ENCODE measurements at places on chromosomes 1 and 21.

DNA sequence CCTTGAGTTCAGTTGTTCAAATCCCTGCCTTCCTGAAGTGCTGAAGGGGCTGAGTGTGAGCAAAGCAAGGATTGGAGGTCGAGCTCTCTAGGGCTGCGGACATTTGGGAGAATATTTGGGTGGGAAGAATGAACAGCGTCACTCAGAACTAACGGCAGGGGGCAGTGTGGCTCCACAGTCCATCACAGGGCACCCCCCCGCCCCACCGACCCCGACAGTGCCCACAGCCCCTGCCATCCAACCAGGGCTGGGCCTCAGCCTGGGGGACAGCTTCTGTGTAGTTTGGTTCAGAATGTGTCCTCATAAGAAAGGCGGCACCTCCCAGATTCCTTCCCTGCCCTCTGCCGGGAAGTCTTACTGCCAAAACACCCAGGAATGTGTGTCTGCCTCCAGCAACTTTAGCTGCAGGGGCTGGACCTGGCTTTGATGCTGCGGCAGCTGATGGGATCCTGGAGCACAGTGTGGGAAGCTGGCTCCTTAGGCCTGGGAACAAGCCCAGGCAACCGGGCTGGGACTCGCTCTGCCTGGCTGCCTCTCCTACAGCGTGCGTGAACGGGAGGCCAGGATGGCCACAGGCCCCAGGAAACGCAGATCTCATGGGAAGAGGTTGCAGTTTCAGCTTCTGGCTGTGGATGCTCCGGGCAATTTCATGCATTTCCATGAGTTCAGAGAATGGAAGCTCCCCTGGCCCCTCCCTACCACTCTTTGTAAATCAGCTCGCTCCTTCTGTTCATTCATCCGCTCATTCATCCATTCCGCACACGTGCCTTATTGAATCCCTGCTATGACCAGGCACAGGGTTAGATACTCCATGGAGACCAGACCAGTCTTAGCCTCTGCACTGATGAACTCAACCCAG is 104.9 kb upstream of the TMPRSS2 start:
- DNase-seq = no peak

GRCh38 chr1:53415432-53415831 is 43.8 kb upstream of the DMRTB1 start:
- DNase-seq = no peak

DNA sequence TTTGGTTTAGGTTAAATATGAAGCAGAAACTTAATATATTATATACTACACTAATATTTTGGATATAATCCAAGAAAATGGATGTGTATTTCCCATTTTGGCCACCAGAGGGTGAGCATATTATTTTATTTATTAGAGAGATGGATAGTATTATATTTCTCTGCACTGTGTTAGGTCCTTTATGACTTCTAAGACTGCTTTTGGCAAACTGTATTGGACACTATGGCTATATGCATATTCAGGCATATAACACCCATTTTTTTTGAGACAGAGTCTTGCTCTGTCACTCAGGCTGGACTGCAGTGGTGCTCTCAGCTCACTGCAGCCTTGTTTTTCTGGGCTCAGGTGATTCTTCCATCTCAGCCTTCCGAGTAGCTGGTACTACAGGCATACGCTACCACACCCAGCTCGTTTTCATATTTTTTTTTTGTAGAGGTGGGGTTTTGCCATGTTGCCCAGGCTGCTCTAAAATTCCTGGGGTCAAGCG is 17.8 kb upstream of the PGM1 start:
- DNase-seq = no peak

GRCh38 chr1:3771108-3772026 is 1.2 kb upstream of the SMIM1 start:
- no peak for DNase-seq

DNA sequence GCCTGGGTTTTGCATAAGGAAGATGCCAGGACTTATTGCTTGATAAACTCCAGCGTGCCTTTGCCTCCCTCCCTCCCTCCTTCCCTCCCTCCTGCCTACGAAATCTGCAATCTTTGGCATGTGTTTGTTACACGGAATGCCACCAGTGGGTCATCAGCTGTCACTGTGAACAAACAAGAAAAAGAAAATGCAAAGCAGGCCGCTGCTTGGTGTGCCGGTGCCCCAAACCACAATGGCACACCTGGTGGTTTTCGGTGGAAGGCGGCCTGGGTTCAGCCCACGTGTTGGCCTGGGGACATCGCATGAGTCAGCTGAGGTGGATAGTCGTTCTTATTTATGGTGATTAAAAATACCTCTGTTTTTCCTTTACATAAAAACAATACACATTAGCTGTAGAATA is 16.3 kb upstream of the IFNLR1 start:
- DNase-seq = no peak

DNA sequence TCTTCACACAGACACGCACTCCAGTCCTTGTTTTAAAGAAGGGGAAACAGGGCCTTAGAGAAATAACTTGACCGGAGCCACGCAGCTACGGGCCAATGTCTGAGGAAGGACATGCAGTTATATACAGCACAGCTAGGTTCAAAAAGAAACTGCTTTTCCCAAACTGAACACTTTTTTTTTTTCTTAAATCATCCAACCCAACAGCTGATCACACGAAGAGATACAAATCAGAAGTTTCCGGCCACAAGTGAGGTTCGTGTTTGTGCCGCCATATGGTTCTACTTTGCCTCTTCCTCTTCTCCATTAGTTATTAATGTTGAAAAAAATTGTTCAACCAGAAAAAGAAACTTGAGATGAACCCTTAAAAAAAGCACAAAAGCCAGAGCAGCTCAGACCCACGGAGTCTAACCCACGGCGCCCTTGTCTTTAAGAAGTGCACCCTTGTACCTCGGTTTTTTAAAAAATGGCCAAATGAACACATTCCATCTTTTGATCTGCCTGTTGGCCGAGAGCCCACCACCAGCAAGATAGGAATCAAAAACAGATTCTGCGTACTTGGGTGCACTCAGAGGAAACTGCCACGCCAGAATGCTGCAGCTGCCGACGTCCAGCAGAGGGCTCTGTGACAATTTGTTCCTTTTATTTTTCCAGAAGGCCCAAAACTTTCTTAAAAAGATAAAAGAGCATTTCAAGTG is 78.9 kb downstream of the SLC66A1 start:
- peak; percentile 52 for DNase-seq

GRCh38 chr1:147586414-147586813 is 45.1 kb downstream of the BCL9 start:
- DNase-seq = no peak

DNA sequence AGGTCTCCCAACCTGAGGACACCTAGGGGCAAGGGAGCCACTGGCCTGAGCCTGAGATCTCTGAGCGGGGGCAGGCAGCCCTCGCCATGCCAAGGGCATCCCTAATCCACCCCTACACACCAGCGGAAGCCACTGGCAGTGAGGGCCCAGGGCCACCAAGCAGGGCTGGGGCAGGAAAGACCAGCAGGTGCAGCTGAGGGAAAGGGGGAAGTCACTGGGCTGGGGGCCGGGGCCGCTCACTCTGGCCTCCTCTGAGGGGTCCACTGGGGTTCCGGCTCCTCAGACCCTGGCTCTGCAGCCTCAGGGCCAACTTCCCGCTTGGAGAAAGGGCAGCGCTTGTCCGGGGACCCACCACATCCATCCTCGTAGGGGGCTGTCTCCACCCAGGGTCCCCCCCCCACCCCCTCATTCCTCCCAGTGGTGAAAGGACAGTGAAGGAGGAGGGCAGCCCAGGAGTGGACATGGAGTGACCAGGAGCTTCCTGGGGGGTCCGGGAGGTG is 42.5 kb upstream of the ACTRT2 start:
- no peak for DNase-seq

DNA sequence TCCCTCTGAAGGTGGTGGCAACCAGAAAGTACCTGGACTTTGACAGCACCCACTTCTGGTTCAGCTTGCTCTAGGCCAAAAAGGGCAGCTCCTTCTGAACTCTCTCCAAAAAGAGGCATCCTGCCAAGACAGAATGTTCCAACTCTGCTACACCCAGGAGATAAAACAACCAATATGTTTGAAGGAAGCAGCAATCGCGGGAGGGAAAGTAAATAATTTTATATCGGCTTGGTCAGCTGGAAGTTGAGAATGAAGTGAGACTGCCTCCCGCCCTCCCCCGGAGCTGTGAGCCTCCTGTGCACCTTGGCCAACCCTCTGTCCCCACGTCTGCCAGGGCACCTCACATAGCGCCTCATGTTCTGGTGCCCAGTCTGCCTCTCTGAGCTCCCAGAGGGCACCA is 130.3 kb upstream of the ATP1A1 start:
- DNase-seq = no peak

- no peak for DNase-seq
These were observed 79.9 kb downstream of the PRDM2 start for GRCh38 chr1:13779930-13780329.

GRCh38 chr1:20829531-20829930 is 42.4 kb upstream of the HP1BP3 start:
- no peak for DNase-seq

DNA sequence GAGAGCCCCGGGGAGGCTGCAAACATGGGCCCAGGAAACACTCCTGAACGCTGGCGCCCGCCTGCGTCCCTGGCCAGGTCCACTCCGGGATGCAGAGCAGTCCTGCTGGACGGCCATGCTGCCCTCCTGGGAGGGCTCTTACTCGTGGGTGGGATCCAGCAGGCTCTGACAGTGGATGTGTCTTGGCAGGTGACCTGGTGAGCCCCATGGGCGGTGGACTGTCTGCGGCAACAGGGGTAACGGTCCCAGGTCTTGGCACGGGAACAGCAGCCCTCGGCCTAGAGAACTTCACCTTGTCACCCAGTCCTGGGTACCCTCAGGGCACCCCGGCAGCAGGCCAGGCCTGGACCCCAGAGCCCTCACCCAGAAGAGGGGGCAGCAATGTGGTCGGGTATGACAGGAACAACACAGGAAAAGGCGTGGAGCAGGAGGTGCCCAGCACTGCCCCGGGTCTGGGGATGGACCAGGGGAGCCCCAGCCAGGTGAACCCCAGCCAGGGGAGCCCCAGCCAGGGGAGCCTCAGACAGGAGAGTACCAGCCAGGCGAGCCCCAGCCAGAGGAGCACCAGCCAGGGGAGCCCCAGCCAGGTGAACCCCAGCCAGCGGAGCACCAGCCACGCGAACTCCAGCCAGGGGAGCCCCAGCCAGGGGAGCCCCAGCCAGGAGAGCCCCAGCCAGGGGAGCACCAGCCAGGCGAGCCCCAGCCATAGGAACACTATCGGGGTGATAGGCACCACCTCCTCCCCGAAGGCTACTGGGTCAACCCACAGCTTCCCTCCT is 39.8 kb downstream of the UMODL1 start:
- no peak for DNase-seq

GRCh38 chr1:160711602-160712311 is at the start of gene CD48:
TSS of gene CD48 (minus strand) at chr1:160711822. CDS start at chr1:160711763, 59 bp downstream.
- peak; percentile 30 for DNase-seq

DNA sequence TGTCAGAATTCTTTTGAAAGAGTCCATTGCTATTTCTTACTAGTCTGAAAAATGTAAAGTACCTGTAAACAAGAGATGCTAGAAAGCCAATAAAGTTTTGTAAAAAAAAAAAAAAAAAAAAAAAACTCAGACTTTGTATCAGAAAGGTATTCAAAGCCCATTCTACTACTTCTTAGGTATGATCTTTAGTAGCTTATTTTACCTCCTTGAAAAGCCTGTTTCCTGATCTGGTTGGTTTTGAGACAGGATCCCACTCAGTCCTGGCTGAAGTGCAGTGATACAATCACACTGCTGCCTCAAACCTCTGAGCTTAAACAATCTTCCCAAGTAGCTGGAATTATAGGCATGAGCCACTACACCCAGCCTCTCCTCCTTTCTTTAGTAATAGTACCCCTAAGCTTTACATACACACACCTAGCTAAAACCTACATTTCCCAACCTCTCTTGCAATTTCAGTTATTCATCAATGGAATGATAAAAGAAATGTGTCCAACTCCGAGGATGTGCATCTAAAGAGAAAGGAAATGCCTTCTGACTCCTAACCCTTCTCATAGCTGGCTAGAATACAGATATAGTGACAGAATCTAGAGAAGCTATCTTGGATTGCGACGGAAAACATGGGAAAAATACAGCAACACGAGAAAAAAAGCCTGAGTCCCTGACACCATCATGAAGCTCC is 30.6 kb downstream of the EPS15 start:
- DNase-seq = no peak

DNA sequence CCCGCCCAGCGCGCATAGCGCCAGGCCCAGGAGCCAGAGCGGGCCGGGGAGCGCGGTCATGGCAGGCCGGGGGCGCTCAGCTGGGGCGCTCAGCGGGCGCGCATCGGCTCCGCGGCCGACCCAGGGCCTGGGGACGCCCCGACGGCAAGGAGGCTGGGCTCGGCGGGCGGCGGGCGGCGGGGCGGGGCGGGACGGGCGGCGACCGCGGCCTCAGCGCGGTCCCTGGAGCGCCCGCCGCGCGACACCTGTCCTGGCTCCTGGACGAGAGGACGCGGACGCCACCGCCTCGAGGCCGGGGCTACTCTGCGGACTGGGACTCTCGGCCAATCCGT is 273 bp downstream of the BMP8B start:
- DNase-seq = no peak

DNA sequence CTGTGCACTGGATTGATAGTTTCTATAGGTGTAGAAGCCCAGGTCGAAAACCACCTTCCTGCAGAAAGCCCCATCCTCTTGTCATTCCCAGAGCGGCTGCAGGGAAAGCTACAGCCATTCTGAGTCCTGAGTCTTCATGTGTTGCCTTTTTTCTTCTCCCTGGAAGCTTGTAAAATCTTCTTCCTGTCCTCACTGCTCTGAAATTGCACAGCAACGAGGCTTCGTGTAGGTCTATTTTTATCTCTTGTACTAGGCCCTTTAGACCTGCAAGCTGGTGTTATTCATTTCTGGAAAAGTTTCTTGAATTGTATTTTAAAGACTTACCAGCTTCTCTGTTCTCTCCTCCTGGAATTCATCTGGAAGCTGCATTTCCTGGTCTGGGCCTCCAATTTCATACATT is 44.2 kb upstream of the ETS2 start:
- no peak for DNase-seq

GRCh38 chr1:47444562-47445465 is 7.0 kb downstream of the FOXD2 start:
- DNase-seq = no peak

DNA sequence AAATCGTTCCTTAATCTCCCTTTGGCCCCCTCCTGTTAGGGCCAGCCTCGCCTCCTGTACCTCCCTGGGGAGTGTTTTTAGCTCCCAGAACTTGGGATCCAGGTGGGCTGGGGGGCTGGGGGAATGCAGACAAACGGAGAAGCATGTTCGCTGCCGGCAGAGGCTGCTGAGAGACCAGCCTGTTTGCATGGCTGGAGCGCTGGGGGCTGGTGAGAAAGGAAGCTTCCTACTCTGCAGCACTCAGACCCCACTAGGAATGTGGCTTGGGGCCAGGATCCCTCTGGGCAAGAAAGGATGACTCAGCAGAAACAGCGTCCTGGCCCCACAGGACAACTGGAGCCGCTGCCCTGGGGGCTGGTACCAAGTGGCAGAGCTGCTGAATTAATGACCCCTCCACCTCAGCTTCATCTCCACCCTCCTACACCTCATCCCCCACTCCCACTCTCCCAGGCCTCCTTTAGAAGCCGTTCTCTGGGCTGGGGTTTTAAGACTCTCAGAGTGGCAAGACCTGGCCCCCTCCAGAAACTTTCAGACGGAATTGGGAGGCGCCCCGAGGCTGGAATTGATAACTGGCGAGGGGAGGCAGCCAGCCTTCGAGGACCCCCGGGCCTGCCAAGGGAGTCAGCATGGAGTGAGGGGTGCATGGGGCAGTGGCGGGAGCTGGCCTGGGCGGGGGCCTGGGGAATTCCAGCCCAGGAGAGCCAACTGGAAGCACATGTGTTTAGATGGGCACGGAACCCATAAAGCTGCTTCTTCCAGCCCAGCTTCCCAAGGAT is 28.5 kb upstream of the EPS8L3 start:
- DNase-seq = no peak

All from T-helper 9 cell (primary cell).